ENCODE measurements at places on chromosomes 6 and 20.

GRCh38 chr6:41672016-41672415, 33.7 kb downstream of the MDFI start:
- DNase-seq, result no peak

DNA sequence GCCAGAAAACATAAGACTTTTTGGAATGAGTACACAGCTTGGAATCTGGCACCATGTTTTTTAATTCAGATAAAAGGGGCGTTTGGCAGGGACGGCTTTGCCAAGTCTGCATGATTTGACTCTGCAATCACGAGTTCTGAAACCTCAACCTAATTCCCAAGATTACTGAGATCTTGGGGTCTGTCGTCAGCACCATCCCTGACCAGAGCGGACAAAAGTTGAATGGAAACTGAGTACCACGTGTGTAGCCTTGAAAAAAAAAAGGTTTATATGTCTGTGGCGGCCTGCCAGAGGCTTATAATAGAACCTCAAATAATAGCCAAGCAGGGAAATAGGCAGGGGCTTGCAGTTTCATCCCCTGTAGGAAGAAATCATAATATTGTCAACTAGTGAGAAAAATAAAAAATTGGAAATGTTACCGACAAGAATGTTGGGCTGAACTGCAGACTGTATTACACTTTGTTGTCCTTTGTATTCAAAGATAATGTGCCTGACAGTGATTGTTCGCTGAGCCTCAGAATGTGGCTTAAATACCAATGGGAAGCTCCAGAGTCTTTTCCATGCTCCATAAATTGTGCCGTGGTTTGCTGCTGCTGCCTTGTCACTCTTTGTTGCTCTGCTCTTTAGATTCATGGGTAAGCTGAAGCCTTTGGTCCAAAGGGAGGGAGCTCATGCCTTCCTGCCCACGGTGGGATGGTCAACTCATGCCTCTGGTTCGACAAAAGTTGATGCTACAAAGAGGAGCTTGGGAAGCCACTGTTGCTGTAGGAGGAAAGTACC, 118.8 kb upstream of the ARID1B start:
- no peak for DNase-seq

DNA sequence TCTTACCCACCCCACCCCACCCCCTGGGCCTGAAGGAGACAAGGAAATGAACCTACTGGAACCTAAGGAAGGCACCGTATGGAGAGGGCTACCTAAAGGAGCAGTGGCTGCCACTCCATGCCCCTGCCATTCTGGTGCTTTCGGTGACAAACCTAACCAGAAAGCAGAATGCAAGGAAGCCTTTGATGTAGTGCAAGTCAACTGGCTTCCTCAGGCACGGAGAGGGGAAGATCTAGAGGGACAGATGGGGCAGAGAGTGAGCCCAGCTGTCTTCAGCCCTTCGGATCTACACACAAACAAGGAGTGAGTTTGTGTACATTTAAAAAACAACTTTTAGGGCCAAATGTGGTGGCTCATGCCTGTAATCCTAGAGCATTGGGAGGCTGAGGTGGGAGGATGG, 39.5 kb downstream of the PPP1R16B start:
- no peak for DNase-seq

DNA sequence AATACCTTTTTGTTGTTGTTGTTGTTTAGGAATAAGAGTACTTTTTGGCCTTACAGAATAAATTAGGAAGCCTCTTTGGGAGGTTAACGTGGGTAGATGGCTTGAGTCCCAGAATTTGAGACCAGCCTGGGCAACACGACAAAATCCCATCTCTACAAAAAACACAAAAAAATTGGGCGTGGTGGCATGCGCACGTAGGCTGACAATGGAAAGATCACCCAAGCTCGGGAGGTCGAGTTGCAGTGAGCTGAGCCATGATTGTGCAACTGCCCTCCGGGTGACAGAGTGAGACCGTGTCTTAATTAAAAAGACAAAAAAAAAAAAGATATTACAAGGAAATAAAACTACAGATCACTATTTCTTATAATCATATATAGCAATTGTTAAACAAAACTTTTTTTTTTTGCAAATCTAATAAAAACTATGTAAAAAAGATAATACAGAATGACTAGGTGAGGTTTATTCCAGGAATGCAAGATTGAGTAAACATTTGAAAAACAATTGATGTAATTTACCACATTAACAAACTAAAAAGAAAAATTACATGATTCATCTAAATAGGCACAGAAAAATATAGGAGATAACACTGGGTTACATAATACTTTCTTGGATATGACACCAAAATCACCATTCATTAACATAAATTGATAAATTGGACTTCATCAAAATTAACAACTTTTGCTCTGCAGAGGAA, 43.6 kb upstream of the ASCC3 start:
- no peak for DNase-seq

DNA sequence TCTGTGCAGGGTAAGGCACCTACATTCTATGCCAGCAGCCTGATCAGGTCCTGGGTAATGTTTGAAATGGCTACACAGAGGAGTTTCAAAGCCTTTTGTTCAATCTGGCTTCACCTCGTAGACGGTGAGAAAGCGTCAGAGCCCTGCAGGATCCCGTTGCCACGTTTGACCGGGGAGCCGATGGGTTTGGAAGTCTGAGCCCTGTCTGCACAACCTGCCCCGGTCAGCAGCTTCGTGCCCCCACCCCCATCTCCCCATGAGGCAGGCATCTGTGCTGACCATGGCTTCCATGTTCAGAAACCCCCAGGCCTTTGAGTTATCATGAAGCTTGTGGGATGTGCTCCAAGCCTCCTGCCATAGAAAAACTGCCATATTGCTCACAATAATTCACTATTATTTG, 63.9 kb downstream of the PTPN1 start:
- DNase-seq, result no peak

- DNase-seq, result no peak
These were observed 534 bp downstream of the ZNF76 start for GRCh38 chr6:35259948-35260590.

Measured in NCI-H1092 (cell line).